Brain (organoid and tissue), 16 donors: ENCODE measurements at places on chromosomes 16 and 17. TPM values are rescaled to one million over a fixed set of nuclear protein-coding genes. Genes with fewer than 3 reads are reported as not detected.

Gene ZNF205
- 25.2 TPM for polyA plus RNA-seq

Gene C16orf86
- polyA plus RNA-seq: 6.6 TPM

DNA sequence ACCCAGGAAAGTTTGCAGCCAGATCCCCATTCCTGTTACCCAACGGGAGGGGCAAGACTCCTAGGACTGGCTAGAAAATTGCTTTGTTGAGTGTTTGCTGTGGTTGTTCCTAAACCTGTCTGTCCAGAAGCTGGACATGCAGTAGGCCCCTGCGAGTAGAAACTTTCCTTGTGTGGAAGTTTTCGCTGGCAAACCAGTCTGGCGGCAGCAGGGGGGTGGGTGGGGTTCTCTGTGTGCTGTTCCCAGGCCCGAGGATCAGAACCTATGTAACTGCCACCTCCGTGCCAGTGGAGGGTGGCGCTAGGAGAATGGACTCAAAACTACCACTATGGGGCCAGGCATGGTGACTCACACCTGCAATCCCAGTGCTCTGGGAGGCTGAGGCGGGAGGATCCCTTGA, 9.2 kb downstream of the SGSM2 start:
- no peak for DNase-seq

Gene CBX2
- 36.4 TPM for polyA plus RNA-seq

DNA sequence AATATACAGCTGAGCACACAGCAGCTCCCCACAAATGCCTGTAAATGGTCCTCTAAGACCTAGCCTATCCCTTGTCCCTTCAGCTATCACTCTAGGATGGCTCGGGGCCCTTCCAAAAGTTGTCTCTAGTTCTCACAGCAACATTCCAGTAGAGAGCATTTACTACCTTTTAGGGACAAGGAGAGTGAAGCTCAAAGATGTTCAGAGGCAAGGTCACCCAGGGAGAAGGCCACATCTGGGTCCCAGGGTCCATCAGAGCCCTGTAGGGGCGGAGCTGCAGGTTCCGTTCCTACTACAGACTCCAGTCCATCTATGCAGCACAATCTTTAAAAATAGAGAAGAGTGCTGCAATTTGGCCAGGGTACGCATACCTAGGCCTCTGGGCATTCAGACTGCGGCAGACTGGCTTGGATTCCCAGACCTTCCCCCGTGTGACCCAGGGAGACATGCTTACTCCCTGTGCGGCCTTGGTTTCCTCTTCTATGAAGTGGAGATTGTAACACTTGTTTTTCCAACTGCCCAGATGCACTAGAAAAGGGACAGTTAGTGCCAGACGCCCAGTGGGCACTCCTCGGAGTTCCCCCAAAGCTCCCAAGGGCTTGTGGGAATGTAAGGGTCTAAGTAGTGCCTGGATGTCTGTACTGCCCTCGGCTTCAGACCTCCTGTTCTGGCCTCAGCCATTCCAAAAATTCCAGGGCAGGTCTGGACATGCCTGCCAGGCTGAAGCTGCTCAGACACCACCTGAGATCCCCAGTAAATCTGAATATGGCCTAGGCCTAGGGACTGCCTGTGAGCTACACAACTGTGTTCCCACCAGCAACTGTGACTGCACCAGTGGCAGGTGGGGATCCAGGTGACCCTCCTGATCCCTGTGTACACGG, 2.5 kb downstream of the SLC12A4 start:
- DNase-seq: no peak

- no peak for DNase-seq
These were observed 33.8 kb downstream of the SDK2 start for GRCh38 chr17:73610331-73610911.

DNA sequence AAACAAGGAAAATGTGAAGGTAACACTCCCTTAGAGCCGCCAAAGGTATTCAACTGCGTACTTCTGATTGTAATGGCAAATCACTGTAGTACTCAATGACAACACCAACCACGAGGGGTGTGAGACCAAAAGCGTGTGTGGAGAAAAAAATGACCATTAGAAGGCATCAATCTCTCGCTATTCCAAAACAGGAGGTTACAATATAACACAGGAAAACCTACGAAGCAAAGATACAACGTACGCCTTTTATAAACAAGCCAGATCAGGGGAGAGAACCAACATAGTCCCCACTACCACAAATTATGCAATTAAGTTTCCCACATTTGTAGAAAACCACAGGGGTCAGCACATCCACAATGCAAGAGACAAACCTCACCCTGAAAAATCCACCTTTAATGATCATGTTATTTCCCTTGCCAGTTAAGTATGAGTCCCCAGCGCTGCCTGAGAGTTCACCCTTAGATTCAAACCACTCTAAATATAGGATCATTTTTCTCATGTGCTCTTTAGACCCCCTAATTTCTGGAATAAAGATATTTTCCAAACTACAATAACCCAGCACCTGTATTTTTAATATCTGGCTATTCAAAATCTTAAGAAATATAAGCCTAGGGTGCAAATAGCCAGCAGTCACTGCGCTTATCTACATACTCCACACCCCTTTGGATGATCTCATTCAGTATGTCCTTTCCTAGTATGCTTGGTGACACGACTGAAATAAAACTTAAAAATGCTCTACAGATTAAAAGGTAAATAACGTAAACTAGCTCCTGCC, 12.4 kb downstream of the TEX14 start:
- no peak for DNase-seq

Gene ZSCAN10
- not detected for polyA plus RNA-seq

GRCh38 chr17:40086150-40087044, 14.0 kb downstream of the NR1D1 start:
- DNase-seq: peak; percentile 55

Gene LPCAT2
- polyA plus RNA-seq: 1.7 TPM
